ENCODE measurements at places on chromosomes 2 and 18.

DNA sequence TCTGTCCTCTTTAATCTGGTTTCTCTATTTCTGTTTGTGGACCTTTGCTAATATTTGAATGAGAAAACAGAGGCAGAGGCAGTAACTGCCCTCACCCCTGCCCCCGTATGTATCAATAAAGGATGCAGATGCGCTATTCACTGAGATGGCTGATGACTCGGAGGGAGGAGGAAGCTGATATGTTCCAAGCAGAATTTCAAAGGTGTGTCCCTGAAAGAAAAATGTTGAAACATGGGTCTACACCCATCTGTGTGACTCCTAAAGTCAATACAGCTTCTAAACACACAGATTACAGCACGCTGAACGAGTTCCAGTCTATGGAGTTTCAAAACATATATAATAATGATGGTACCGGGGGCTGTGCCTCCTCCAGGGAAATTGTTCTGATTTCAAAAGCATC is 38.8 kb downstream of the EPHA4 start:
- no peak for DNase-seq

GRCh38 chr2:168667156-168667555 is 135.3 kb upstream of the NOSTRIN start:
- no peak for DNase-seq

DNA sequence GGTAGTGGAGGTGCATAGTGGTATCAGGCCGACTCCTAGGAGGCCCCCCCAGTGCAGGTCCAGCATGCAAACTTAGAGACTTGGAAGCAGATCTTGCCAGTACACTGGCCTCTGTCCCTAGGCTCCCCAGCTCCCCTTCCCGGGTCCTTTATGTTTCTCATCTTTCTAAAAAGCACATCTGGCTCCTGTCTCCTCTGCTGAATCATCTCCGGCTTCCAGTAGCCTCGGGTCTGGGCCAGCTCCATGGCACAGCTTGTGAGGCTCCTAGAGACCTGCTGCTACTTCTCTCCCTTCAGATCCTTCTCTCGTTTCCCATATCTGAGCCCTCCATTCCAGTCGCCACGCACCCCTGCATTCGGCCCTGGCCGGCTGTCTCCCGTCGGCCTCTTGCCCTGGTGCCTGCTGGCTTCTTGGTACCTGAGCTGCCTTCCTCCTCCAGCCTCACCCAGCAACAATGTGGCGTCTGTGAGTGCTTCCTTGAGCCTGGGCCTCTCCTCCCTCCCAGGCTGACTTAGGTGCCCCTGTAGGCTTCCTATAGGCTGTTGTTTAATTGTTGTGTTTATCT is 6.6 kb downstream of the TRAF3IP1 start:
- DNase-seq, result no peak

DNA sequence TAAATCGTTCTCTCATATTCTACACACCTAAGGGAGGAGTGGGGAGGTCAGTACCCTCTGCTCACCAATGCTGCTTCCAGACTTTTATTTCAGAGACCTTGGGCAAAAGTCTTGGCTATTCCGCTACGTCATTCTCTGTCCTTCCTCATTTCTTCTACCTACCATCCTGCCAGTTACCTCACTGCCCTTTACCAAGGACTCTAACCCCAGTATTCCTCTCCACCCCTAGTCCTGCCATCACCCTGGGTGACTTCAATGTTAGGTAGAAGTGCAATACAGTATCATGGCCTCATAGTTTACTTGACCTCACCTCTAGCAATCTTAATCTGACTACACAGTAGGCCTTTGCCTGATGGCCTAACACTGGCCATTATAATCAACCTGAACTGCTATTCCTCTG is 27.8 kb downstream of the RTN4 start:
- no peak for DNase-seq

GRCh38 chr2:142038826-142039225 is 92.0 kb downstream of the LRP1B start:
- DNase-seq, result no peak

DNA sequence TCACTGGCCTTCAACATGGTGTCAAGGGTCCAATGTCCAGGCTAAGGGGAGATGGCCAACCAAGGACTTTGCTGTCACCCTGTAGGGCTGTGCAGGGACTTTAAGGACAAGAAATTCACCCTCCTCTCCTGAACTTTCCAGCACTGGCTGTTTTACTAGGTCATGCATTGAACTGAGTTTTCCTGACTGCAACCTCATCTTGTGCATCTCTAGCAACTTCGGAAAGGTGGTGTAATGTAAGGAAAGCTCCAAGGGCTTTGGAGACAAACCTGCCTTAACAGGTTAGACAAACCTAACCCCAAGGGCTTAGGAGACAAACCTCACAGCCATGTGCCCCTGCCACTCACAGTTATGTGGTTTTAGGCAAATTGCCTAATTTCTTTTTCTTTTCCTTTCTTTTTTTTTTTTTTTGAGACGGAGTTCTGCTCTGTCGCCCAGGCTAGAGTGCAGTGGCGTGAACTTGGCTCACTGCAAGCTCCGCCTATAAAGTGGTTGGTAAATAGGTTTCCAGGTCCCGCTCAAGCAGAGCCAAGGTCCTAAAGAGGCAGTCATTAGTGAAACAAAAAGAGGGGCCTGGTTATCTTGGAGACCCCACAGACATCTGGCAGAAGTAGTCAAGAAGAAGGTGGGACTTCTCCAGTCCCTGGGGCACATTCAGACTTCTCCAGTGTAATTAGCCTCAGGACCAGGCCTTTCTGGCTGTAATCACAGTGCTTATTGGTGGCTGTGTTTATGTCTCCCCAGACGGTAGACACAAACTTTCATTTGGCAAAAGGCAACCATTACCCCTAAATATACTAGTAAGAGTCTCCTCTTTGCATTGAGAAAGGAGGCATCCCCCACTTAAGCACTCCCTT is 37.6 kb upstream of the PMAIP1 start:
- DNase-seq, result no peak

DNA sequence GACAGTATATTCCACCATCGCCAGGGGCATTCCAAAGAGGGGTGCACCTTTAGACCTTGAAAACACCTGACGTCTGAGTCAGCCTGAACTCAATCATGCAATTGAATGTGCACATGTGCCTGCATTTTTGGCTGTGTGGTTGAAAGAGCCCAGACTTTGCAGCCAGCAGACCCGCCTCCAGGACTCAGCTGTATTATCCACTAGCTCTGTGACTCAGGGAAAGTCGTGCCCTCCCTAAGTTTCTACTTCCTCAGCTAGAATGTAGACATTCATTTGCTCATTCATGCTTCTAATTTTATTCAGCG is 94.2 kb downstream of the LRRC30 start:
- DNase-seq, result no peak

DNA sequence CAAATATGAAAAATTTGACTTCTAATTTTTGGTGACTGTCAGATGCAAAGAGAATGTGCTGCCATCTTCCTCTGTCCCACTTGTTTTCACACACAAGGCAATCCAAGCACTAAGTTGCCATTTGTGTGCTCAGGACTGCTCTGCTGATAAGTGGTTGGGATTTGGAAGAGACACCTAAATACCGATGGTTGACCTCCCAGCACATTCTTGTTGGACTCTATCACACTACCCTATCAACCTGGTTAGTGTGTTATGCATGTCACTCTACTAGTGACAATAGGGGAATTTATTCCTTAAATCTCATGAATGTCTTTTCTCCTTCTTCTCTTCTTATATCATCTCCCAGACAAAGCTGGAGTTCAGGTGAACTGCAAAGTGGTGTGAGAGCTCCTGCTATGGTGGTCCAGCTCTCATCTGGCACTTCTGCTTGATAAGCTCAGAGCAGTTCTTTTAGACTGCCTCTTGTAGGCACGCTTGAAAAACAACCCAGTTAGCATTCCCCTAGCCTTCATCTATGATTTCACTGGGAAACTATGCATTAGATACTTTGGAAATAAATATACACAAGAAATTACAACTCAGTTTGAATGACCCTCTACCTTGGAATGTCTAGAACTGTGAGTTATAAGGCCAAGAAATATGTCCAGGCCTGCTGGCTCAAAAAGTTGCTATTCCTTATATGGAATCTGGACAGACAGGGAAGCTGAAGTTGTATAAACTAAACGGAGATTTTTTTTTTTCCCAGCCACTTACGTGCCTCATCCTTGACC is 404.8 kb downstream of the MEIS1 start:
- no peak for DNase-seq

DNA sequence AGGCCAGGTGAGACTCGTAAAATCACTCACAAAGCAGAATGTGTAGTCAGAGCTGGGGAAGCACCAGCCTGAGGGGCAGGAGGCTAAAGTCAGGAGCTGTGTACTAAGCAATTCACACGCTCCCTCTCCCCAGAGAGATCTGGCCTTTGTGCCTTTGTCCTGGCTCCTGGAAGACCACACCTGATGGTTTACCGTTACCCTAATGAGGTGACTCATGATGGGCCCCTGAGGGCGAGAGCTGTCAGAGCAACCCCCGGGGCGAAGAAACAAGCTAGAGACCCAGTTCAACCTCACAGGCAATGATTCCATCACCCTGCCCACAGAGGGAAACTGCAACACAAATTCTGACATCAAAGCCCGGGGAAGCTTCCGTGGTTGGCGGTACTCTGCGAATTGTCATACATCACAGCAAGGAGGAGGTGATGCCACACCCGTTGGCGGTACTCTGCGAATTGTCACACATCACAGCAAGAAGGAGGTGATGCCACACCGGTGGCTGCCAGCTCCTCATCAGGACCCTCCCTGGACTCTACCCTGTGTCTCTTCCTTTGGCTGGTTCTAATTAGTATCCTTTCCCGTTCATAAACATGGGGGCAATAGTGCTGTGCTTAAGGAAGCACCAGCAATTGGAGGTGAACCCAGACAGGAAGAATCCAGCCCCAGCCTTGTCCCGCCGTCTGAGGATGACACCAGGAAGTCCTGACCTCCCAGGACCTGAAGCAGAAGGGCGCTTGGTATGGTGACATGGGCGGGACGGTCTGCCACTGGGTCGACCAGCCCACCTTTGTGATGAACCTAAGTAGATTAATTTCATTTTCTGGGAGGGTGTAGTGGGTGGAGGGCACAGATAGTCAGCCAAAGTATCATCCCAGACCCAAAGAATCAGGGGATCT is 30.5 kb downstream of the B3GNT7 start:
- DNase-seq, result no peak

DNA sequence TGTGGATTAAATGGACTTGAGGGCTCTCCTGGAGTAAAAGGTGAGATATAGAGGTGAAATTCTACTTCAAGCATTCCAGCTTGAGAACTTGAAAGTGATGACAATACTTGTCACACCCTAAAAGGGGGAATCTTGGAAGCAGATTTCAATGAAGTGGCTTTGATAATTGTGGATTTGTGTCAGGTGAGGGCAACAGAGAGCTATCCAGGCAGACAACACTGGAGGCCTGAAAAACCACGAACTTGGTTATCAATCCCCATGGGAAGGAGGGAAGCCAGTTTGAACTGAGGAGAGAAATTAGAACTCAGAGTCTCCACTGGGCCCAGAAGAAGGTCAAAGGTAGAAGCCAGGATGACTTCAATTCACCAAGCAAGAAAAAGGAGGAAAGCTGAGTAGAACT is 263.9 kb downstream of the FIGN start:
- no peak for DNase-seq

DNA sequence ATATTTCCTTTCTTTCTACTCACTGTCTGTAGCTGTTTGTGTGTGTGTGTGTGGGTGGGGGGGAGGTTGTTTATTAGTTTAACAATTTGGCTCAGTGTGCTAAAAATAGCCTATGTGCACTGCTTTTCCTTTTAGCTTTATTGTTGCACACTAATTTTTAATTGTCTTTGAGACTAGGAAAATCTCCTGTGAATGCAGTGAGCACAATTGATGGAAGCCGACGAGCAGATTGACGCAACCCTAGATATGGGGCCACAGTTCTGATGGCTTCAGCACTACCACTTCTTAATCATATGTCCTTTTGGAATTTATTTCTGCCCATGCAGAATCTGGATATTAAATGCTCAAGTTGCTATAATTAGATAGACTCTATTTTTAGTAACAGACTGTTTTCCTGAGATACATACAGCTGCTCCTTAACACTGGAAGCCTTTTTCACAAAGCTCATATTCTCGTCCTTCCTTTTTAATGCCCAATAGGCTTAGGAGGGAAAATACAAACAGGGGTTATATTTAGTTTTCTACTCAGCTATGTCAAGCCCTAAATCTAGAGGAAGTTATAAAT is 109.1 kb downstream of the IRS1 start:
- no peak for DNase-seq

DNA sequence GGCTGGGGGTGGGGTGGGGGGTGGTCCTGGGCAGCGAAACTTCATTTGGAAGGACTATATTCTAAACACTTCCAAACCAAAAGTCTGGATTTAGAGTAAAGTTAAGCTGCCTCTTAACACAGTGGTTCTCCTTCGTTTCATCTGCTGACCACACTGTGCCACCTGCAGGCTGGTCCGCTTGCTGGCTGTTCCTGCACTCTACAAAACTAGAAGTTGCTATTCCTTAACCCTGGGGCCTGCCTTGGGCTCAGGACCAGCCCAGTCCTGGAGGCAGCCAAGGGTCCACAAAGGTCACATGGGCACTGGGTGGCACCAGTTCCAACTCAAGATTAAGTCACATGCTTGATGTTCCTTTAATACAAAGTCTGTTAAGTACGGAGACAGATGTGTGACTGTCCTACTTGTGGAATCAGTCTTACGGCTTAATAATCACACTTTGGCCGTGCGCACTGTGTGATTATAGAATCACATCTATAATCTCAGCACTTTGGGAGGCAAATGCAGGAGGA is 195.4 kb downstream of the FAM210A start:
- no peak for DNase-seq

GRCh38 chr2:95382192-95382591 is 20.3 kb upstream of the FAHD2A start:
- DNase-seq, result no peak

GRCh38 chr18:66316701-66317100 is 287.2 kb downstream of the CDH19 start:
- DNase-seq, result no peak

DNA sequence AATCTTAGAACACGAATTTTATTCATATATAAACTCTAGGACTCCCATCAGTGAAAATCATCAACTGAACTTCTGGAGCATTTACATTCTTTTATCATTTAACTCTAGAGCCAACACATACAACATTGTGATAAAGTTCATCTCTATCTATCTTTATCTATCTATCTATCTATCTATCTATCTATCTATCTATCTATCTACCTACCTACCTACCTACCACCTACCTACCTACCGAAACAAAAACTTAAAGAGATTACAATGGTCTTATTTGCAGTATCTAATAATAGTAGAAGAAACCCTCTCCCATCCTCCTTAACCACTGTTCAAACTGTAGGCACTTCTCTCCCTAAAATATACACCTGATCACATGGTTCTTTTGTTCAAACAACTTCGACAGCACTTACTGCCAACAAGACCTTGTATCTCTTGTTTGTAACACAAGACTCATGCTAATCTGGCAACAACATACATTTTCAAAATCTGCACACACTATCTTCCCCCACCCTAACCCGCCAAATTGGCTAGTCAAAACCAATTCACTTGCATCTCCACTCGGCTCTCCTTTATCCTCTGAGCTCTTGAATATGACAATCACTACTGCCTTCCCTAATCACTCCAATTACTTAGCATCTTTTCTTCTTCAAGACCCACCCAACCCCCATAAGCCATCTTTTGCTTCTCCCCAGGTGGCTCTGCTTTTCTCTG is 69.0 kb downstream of the GORASP2 start:
- DNase-seq, result no peak

Measured in stimulated activated naive CD4-positive, alpha-beta T cell treated with Interleukin-2 at 50 U/mL for 16 hours (primary cell).